ENCODE measurements at places on chromosomes 3 and 15.

DNA sequence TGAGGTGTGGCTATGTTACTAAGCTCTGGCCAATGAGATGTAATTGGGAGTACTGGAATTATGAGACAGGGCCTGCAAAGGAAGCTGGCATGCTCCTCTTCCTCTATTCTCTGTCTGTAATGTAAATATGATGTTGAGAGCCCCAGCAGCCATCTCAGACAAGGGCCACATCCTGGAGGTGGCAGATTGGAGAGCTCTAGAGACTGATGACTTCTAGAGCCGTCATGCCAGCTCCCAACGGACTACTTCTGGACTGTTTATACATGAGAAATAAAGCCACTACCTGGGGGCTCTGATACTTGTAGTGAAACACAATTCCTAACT is 19.7 kb downstream of the PLD1 start:
- no peak for DNase-seq

- no peak for DNase-seq
Observed at GRCh38 chr3:52494886-52495495, at the start of gene STAB1. STAB1 (plus strand) TSS chr3:52495338; CDS start chr3:52495414, 76 bp downstream.

DNA sequence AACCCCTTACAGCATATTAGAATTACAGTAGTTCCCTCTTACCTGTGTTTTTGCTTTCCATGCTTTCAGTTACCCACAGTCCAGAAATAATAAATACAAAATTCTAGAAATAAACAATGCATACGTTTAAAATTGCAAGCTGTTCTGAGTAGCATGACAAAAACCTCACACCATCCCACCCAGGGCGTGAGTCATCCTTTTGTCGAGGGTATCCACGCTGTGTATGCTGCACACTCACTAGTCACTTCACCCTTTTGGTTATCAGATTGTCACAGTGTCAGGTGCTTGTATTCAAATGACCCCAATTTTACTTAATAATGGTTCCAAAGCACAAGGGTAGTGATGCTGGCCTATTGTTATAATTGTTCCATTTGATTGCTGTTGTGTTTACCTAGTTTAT is 72.5 kb upstream of the P3H2 start:
- DNase-seq, result no peak

GRCh38 chr3:143040261-143040879 is 39.0 kb downstream of the U2SURP start:
- DNase-seq, result no peak

DNA sequence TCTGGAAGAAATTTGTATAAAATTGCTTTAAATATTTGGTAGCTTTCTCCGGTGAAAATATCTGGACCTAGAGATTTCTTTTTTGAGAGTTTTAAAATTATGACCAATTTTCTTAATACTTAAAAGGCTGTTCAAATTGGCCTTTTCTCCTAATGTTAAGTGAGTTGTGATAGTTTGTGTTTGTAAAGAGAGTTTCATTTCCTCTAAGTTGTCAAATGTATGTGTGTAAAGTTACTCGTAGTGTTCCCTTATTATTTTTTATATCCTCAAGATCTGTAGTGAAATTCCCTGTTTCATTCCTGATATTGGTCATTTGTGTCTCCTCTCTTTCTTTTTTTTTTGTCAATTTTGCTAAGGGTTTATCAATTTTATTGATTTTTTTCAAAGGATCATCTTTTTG is 92.6 kb upstream of the CTNNB1 start:
- no peak for DNase-seq

DNA sequence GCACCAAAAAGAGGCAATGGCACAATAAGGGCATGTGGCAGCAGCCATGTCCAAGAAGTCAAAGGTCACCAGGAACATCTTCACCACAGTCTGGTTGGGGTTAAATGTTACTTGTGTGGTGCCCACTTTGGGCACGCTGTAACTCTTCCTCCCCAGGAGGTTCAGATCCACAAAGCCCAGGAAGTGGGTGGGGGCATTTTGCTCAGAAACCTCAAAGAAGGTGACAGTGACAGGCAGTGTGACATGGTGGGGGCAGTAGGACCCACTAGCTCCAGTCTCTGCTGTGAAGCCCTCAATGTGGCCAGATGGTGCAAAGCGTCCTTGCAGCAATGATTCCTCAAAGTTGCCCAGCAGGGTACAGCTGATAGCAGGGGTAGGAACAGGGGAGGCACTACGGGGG is 5.8 kb downstream of the ZNF80 start:
- no peak for DNase-seq

DNA sequence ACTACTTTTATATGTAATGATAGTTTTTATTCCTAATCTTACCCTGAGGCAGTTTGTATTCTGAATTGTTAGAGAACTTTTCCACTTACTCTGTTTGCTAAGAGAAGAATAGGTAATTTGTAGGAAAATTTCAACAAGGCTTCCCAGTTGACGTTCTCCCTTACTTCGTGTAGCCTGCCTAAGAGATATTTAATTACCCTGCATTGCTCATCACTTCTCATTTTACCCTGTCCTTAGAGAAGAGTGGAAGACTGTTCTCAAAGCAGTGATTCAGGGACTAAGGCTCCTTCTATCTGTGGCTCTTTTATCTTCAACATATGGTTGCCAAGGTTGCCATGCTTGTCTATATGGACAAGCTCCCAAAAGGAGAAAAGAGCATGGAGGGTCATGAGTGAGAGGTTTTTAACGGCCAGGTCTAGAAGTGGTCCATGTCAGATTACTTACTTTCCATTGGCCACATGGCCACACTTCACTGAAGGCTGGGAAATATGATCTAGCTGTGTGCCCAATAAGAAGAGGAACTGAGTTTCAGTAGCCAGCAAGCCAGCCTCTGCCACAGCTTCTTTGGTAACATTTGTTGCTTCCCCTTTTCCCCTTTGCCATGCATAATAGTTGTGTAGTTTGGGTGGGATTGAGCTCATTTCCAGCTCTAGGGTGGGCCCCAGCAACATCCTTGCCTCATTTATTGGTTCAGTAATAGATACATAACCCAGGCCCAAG is 22.1 kb downstream of the PDE8A start:
- no peak for DNase-seq

DNA sequence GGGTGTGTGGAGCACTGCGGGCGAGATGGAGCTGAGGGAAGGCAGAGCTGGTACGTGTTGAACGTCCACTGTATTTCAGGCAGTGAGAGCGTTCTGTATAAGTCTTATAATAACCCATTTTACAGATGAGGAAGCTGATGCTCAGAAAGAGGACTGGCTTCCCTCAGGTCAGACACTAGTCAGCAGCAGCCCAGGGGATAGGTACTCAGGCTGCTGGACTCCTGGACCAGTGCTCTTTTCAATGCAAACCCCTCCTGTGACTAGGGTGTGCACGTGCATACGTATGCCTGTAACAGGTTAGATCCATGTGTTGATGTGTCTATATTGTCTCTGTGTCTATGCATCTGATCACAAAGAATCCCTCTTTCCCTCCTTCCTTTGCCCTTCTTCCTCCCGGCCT is 8.3 kb upstream of the IL16 start:
- no peak for DNase-seq

GRCh38 chr3:188706599-188706998 is 465.2 kb upstream of the TPRG1 start:
- DNase-seq, result no peak

GRCh38 chr3:143786219-143787191 is 61.8 kb downstream of the SLC9A9 start:
- no peak for DNase-seq

- DNase-seq, result no peak
Observed at GRCh38 chr3:181793006-181793405, 81.3 kb downstream of the SOX2 start.

DNA sequence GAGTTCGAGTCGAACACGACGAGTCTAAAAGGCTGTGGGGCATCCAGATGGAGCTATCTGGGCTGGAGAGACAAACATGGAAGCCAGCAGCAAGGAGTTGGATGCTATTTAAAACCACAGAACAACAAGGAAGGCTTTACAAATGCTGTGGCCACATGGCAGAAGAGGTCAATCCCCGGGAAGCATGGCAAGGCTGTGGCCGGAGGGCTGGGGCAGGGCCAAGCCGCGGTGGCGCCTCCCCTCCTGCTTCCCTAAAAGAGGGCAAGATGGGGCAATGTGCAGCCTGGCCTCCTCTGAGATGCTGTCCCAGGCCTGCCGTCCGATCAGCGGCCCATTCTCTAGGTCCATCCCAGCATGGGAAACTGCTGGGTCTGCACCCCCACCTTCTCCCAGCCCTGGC is 139.1 kb downstream of the SRGAP3 start:
- DNase-seq, result no peak

GRCh38 chr3:180332608-180333007 is 269.4 kb upstream of the TTC14 start:
- DNase-seq, result no peak

DNA sequence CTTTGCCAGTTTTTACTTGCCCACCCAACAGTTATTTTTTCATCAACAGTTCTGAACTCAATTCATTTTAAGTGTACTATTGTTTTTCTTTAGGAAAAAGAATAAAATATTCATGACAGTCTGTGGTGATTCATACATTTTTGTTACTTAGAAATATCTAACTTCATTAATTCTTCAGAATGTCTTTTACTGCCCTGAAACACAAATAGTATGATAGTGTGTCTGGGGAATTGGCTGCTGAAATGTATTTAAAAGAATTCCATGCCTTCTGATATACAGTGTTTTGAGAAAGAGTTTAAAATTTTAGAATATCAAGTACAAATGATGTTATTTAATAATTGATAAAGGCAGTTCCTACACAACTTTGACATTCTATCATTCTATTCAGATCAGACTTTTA is 854.1 kb downstream of the NAALADL2 start:
- no peak for DNase-seq

- no peak for DNase-seq
Observed at GRCh38 chr3:45199837-45200648, 26.0 kb downstream of the TMEM158 start.

DNA sequence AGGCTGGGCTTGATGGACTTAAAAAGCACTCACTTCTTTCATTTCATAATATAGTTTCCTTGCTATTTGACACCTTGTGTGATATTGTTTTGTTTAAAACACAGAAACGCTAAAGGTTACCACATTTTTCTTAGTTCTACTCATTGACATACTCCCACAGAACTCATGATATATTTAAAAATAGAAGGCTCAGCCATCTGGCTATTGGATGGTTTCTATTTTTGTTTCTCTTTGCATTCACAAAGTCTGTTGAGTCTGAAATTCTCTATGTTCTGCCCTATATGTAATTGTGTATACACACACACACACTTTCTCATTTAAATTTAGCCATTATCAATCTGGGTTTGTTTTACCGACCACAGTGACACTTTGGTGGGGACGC is 128.2 kb downstream of the SOX2 start:
- no peak for DNase-seq

DNA sequence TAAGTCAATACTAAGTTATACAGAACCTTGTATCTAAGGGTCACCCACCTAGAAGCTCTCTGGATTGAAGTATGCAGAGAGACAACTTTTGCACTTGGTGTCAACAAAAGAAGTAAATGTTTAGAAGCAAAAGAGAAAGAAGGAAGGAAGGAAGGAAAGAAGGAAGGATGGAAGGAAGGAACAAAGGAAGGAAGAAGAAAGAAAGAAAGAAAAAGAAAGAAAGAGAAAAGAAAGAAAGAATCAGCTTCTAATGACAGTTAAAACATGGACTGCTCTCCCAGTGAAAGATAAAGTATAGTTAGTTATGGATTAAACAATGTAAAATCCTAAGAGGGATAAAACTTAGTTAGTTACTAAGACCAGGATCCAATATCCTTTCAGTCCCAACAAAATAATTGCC is 613.8 kb upstream of the NR2F2 start:
- no peak for DNase-seq

DNA sequence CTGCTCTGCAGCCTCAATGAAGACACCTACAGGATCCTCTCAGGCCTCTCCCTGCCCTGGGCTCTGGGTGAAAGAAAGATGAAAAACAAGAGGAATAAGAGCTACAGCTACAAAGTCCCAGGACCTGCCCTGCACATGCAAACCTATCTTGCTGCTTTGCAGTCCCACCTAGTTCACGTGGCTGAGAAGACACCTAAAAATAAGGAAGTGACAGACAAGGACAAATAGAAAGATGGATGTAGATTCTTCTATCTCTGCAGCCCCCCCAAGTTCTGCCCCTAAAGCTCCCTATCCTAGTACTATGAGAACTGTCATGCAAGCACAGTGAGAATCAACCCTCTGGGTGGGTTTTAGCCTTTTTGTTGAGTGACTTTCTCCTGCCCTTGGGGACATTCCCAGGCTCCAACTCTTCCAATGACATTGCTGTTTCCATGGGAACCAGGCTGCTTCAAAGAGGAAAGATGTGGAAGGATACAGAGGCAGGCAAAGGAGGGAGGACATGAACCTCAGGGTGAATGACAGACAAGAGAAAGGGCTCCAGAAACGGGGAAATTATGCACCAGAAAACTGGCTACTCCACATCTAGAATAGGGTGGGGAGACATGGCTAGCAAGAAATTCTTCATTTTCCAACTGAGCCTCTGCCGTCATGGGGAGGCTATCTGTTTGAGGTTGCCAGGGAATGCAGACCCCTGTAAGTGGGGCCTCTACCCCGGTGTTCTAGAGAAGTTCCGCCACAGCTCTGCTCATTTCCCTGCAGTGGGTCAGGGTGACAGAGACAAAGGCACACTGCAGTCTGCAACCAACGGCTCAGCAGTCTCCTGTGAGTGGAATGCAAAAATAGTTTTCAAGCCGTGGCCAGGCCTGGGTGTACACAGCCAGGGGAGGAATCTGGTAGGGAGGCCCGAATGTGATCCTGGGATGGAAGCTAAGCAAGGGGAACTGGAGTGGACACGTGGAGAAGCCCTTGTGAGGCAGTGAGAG is 5.2 kb downstream of the CSPG5 start:
- no peak for DNase-seq

GRCh38 chr3:115627180-115628074 is 4.1 kb downstream of the GAP43 start:
- DNase-seq, result no peak

- DNase-seq, result no peak
Observed at GRCh38 chr3:118641608-118642007, 393.0 kb downstream of the IGSF11 start.

- no peak for DNase-seq
Observed at GRCh38 chr15:62094388-62094787, 27.6 kb downstream of the C2CD4A start.

DNA sequence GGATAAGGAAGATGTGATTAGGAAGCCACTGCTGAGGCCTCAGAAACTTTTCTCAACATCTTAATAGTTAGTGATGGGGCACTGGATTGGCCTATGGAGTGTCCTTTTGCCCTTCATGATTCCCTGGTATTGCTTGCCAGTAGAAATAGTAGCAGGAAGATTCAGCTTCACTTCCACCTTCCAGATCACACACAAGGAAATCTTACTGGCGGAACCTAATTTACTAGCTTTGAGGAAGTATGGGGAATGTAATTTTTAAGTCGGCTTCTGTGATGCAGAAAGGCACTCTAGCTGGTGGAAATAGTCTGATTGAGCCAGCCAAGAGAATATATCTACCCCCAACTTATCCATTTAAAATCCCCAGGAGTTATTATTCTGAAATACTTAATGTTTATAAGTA is 46.5 kb downstream of the LPP start:
- no peak for DNase-seq

- DNase-seq, result no peak
Observed at GRCh38 chr15:89623165-89623564, 32.1 kb downstream of the KIF7 start.

Measured in stimulated activated CD8-positive, alpha-beta memory T cell treated with anti-CD3 and anti-CD28 coated beads, Interleukin-4, amount 100 ng/mL, for 1 hour (primary cell).